AML-193 (cell line): ENCODE measurements at places on chromosomes 6 and 20.
A peak's percentile ranks its signal among the peaks of the same experiment; 100 is the strongest.

GRCh38 chr6:108592371-108593337 lies 31.9 kb downstream of the FOXO3 start:
- peak; percentile 53 for DNase-seq

DNA sequence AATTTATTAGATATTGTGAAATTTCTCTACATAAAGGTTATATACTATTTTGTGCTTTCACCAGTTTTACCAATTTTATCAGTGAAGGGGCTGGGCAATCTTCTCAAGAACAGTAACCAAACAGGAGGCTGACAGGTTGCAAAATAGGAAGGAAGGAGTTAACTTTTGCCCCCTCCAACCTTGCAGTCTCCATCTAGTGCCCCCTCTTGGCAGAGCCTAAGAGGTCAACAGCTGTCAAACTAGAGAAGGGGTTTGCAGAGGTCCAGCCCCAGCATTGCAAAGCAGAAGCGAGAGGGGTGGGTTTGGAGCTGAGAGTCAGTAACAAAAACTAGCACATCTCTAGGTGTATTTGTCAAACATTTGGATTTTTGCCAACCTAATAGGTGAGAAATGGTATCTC lies 391.0 kb downstream of the CDC5L start:
- no peak for DNase-seq

DNA sequence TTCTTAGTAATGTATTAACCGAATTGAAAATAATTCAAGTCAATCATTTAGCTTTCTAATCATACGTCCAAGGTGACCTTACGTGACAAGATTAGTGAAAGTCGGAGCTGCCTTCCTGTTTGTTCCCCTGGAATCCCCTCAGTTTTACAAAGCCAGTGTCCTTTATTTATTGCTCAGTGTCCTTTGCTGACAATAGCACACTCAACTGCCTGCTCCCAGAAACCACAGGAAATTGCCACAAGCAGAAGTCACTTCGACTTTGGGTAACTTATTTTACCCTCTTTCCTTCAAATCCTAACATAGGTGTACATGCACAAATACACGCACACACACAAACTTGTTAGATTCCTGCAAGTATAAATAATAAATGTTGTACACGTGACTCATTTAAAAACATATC lies 1167.7 kb upstream of the ADGRB3 start:
- DNase-seq, result no peak

DNA sequence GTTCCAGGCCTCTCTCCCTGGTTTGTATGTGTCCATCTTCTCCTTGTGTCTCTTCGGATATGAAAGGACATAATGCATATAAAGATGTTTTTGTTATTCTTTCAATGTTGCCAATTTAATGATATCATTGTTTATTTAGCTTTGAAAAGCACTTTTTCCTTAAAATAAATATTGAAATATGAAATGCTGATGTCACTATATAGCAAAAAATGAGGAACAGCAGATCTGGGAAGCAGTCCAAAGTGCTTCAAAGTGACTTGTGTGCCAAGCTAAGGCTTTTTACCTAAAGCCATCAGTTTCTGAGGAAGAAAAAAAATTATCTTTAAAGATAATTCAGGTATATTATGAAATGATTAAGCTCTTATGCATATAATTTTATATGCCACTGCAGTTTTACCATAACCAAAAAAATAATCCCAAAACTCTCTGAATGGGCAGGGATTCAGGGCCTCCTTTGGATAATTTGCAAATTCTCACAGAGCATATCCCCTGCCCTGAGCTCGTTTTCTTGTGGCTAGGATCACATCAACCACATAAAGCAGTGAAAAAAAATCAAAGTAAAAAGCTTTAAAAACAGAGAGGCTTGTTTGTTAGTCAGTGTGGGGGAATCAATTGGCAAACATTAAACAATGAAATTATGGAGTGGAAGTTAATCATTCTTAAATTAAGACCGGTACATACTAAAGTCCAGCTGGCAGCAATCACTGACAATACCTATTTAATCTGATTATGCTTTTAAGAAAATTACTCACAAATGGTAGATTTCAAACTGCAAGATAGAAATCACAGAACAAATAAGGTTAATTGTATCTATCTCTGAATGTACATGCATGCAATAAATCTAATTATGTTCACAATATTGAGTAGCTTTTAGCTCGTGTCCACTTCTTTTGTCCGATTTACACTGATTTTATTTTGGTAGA lies 1027.9 kb upstream of the ADGRB3 start:
- no peak for DNase-seq

GRCh38 chr6:99104218-99104617 lies 156.5 kb upstream of the FBXL4 start:
- DNase-seq, result no peak

DNA sequence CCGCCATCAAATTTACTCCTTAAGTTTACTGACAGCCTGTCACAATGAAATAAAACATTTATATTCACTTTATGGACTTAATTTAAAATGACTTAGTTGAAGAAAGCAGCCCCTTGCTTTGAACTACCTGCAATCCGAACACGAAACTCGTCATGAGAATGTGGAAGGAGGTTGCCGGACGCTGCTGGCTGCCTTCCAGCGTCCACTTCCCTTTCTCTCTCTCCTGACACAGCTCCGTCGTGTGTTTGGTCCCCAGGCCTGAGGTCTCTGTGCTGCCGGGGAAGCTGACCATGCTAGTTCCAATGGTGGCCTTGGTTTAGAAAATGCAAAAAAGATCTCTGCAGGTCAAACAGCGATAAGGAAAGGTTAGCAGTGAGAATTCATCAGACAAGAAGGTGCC lies 519.7 kb downstream of the CDH26 start:
- no peak for DNase-seq

- no peak for DNase-seq
These were observed 1.1 kb upstream of the LCA5 start for GRCh38 chr6:79538106-79538971.

- no peak for DNase-seq
These were observed 24.6 kb upstream of the EYA2 start for GRCh38 chr20:46870041-46870440.

DNA sequence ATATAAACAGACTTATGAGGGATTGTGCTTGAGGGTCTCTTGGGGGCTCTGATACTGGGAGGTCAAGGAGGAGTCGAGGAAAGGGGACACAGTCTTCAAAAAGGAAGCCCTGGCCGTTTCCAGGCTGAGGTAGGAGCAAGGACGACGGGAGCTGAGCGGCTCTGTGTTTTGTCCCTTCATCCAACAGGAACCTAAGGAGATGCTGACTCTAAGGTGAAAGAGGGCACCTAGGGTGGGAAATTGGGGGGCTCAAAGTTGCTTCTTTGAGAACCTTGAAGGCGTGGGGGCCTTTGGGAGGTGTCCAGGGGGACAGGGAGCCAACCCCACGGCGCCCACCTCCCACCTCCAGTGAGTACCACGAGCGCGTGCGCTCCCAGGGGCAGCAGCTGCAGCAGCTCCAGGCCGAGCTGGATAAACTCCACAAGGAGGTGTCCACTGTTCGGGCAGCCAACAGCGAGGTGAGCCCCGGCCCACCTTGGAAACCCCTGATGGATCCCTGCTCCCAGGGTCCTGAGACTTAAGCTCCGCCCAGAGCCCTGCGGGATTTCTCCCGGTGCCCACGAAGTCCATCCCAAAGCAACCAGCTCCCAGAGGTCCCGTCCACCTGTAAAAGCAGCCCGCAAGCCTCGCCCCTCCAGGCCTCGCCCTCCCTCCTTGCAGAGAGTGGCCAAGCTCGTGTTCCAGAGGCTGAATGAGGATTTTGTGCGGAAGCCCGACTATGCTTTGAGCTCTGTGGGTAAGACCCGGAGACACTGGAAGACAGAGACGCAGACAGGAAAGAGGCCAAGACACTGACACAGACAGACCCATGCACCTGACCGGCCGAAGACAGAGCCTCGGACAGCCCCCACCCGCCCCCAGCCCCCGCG lies 2.9 kb downstream of the SPAG4 start:
- DNase-seq, result no peak

GRCh38 chr20:19396460-19397081 lies 184.1 kb downstream of the SLC24A3 start:
- DNase-seq, result no peak

DNA sequence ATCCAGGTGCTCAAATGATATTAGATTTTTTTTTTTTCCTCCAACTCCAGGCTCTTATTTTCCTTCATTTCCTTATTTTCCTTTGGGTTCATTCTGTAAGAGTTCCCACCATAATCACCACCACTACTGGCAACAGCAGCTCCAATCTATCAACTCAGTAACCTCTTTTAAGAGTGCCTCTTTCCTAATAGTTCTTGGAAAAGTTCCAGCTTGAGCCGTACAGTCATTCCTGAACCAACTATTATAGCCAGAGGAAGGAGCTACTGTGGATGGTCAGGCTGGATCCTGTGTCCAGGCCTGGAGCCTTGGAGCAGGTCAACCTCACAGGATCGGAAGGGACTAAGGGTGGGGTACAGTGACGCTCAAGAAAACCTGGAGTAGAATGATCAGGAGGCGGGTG lies 4.2 kb upstream of the ANGPT4 start:
- no peak for DNase-seq

DNA sequence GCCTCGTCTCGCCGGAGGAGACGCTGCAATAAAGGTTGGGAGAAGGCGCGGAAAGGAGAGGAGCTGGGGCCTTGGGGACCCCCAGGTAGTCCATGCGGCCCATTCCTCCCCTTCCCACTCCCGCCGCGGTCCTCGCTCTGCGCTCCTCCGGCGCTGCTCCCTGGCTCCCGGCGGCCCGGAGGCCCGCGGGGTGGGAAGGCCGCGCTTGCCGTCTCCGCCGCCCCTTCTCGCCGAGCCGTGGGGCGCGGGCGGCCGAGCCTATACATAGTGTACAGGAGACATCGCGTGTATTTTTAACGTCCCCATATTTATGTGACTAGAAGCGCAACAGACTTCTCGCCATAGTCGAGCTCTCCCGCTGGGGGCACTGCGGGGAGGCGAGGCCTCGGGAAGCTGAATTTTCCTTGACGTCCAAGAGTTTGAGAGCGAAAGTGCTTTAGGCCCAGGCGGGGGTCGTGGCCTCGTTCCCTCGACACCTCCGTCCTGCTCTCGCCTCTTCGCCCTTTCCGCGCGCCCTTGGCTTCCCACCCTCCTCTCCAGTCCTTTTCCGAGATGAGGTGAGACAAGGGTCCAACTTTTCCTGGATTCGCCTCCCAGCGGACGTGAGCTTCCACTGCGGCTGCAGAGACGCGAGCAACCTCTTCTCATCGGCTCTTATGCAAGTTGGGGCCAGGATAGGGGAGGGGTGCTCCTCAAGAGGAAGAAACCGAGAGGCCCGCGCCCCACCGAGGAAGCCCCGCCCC lies 29.0 kb downstream of the SLC12A5 start:
- DNase-seq, result no peak

- DNase-seq, result no peak
These were observed 52.6 kb downstream of the TCP11 start for GRCh38 chr6:35088281-35089215.

- no peak for DNase-seq
These were observed 25.3 kb downstream of the CTCFL start for GRCh38 chr20:57499676-57500075.

GRCh38 chr20:53850319-53850718 lies 220.1 kb downstream of the BCAS1 start:
- no peak for DNase-seq

DNA sequence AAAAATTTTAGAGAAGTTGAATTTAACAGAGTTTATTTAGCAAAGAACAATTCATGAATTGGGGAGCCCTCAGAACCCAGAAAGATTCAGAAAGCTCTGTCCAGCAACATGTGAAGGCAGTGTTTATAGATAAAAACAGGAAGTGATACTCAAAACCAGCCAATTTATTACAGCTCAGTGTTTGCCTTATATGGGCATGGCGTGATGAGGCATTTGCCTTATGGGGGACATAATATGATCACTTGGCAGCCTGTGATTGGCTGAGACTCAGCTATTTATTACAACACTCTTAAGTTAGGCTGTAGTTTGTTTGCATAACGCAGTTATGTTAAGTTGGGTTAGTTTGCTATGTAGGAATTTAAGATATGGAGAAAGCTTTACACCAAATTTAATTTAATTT lies 11.5 kb downstream of the HLA-DPA1 start:
- no peak for DNase-seq

- no peak for DNase-seq
These were observed 241.3 kb downstream of the KCNQ5 start for GRCh38 chr6:72863131-72863530.
